ENCODE measurements at places on chromosomes 5 and 9.
A peak's percentile ranks its signal among the peaks of the same experiment; 100 is the strongest.

DNA sequence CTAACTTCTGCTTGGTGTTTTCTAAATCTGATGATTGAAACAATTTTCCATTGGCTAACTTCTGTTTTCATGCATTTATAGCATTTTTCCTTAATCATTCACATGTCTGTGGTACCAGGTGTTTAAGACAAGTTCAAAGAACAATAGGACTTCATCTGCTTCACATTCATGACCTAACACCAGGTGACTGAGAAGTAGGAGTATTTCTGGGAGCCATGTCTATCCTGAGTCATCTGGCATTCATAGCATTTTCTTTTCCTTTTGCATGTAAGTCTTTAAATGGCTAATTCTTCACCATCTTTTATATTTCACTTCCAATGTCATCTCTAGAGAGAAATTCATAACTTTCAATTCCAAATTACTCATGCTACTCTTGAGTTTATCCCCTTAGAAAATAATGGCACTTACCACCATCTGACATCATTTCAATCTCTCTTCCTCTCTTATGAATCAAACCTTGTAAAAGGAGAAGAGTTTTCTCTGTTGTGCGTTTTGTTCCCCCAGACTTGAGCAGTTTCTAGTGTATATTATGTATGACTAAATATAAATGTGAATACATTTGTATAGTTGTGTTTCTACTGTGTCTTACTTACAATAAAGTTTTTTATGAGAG is 1196.1 kb upstream of the CDH9 start:
- H3K27me3 ChIP-seq: no peaks in the 10 kb centered on the region
- no peak overlapping the region for H3K4me3 ChIP-seq
- H3K36me3 ChIP-seq: no peaks in the 10 kb centered on the region
- DNase-seq: no peak
- H3K4me1 ChIP-seq: no peaks in the 10 kb centered on the region
- H3K27ac ChIP-seq: no peak overlapping the region

GRCh38 chr5:149771216-149771980 is 41.3 kb downstream of the PPARGC1B start:
- no peak for DNase-seq
- H3K4me1 ChIP-seq: peaks cover under 1% of the 10 kb centered on the region
- H3K27ac ChIP-seq: no peak overlapping the region
- no peaks in the 10 kb centered on the region for H3K27me3 ChIP-seq

DNA sequence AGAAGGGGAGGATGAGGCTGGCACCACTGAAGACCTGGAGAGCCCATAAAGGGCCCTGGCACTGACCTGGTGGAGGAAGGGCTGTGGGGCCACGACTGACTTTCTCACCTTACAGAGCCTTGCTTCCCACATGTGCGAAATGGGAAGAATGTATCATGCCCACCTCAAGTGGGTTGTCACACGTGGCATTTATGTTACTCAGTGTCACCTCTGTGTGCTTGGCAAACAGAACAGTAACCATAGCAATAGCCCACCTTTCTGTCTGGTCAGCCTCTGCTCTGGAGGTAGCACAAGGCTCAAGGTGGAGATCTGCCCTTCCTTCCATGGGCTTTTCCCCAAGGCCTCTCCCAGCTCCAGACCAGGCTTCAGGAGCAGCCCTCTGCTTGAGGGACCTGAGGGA is 16.7 kb downstream of the TCF7 start:
- H3K27ac ChIP-seq: peak overlapping the region; percentile 95
- H3K4me3 ChIP-seq: peak overlapping the region; percentile 79
- peaks cover under 1% of the 10 kb centered on the region for H3K27me3 ChIP-seq
- peaks cover 83% of the 10 kb centered on the region for H3K36me3 ChIP-seq
- no peak for DNase-seq

GRCh38 chr9:117664419-117664818 is 39.8 kb upstream of the TLR4 start:
- H3K27ac ChIP-seq: no peak overlapping the region
- H3K36me3 ChIP-seq: no peaks in the 10 kb centered on the region
- no peaks in the 10 kb centered on the region for H3K4me1 ChIP-seq

DNA sequence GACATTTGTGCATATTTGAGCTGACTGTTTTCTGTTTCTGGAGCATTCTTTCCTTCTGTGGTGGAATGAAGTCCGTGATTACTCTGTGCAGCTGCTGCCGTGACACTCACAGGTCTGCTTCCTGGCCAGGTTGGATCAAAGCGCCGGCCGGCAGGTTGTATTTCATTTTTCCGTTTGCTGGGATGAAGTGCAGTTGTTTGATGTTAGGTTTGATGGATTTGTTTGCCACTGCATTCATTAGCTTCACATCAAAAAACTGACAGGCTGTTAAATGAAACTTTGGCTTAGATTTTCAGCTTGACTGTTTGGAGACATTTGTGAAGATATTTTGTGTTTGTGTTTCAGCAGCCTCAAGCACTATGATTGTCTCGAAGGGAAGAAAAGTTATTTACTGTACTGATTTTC is 140.1 kb downstream of the KDM4C start:
- H3K27ac ChIP-seq: no peak overlapping the region
- no peaks in the 10 kb centered on the region for H3K27me3 ChIP-seq
- H3K36me3 ChIP-seq: peaks cover 55% of the 10 kb centered on the region
- DNase-seq: no peak
- no peak overlapping the region for H3K4me3 ChIP-seq
- H3K4me1 ChIP-seq: peaks cover 62% of the 10 kb centered on the region

GRCh38 chr9:97744710-97745708 is 47.9 kb upstream of the XPA start:
- DNase-seq: no peak
- H3K36me3 ChIP-seq: peaks cover 5% of the 10 kb centered on the region
- H3K27ac ChIP-seq: no peak overlapping the region
- H3K4me3 ChIP-seq: no peak overlapping the region
- H3K4me1 ChIP-seq: peaks cover 12% of the 10 kb centered on the region

DNA sequence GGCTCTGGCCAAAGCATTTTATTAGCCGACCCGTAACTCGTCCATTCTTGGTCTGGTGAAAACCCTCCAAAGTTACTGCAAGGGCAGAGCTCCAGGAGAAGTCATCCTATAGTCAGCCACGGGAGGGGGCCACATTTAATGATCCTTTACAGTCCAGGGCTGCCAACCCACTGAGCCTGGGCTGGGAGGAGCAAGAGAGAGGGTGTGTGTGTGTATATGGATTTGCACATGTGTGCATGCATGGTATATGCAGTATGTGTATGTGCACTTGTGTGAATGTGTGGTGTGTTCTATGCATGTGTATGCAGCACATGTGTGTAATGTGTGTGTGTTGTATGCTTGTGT is 4.2 kb upstream of the RASGEF1C start:
- DNase-seq: no peak
- peaks cover 33% of the 10 kb centered on the region for H3K27me3 ChIP-seq
- no peak overlapping the region for H3K4me3 ChIP-seq
- H3K36me3 ChIP-seq: no peaks in the 10 kb centered on the region

DNA sequence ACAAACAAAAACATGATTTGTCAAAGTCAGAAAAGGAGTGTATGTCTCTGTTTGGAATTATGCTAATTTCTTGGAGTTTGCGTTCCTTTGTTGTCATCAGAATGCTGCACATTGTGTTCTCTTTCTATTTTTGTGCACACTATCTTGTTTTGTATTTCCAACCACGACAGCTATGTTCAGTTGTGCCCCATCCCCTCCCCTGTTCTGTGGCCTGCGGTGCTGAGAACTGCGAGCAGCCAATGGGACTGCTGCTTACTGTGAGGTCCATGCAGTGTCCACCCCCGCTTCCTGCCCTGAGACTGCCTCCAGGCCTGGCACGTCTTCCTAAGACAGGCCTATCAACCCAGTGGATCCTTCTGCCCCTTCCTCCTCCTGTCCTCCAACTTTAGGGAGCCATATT is 76.8 kb downstream of the PALM2AKAP2 start:
- no peaks in the 10 kb centered on the region for H3K4me1 ChIP-seq
- peaks cover 25% of the 10 kb centered on the region for H3K27me3 ChIP-seq
- DNase-seq: no peak
- no peak overlapping the region for H3K27ac ChIP-seq

Measured in activated naive CD4-positive, alpha-beta T cell treated with anti-CD3 and anti-CD28 coated beads, Interleukin-2, amount 10 ng/mL, durations not matched to agents 7 days and 5 days (primary cell).